ENCODE measurements at places on chromosomes 5 and 9.

DNA sequence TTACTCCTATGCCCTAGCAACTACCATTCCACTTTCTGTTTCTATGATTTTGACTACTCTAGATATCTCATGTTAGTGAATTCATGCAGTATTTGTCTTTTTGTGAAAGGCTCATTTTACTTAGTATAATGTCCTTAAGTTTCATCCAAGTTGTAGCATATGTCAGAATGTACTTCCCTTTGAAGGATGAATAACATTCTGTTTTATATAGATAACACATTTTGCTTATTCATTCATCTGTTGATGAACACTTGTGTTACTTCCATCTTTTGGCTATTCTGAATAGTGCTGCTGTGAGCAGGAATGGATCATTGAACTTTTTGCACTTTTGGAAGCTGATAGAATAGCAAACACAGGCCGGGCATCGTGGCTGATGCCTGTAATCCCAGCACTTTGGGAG is 140.2 kb upstream of the MYO10 start:
- no peak for DNase-seq

GRCh38 chr9:38720083-38720745 is at the start of gene FAM240B:
Gene FAM240B (minus strand): TSS chr9:38720133. CDS start chr9:38703999, 16,134 bp downstream.
- DNase-seq = no peak

DNA sequence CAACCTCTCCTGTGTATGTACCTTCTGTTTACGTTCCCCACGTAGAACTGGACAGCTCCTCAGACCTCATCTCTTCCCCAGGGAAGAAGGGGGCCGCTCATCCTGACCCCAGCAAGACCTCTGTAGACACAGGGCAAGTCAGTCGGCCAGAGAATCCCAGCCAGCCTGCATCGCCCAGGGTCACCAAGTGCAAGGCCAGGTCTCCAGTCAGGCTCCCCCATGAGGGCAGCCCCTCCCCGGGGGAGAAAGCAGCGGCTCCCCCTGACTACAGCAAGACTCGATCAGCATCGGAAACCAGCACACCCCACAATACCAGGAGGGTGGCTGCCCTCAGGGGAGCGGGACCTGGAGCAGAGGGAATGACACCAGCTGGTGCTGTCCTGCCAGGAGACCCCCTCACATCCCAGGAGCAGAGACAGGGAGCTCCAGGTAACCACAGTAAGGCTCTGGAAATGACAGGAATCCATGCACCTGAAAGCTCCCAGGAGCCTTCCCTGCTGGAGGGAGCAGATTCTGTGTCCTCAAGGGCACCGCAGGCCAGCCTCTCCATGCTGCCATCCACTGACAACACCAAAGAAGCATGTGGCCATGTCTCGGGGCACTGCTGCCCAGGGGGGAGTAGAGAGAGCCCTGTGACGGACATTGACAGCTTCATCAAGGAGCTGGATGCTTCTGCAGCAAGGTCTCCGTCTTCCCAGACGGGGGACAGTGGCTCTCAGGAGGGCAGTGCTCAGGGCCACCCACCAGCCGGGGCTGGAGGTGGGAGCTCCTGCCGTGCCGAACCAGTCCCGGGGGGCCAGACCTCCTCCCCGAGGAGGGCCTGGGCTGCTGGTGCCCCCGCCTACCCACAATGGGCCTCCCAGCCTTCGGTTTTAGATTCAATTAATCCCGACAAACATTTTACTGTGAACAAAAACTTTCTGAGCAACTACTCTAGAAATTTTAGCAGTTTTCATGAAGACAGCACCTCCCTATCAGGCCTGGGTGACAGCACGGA is 86.7 kb downstream of the GOLPH3 start:
- no peak for DNase-seq

DNA sequence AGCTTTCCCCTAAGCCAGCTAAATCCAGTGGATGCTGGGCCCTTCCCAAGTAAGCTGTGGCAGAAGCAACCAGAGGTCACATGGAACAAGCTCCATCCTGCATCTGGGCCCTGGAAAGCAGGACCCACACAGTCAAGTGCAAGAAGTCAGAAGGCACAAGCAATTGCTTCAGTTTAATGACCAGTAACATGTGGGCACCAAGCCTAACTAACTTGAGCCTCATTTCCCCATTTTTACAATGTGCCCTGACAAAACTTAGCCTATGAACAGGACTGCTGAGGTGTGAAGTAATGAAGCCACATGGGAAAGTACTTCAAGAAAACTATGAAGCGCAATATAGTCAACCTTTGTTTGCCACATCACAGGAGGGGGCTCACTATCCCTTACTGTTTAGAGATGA is 90.5 kb downstream of the TLE1 start:
- no peak for DNase-seq

- no peak for DNase-seq
These were observed 1167.7 kb downstream of the MAT2B start for GRCh38 chr5:164672931-164673694.

GRCh38 chr5:107269256-107269655 is 401.5 kb downstream of the EFNA5 start:
- DNase-seq = no peak

- DNase-seq = no peak
These were observed 458.7 kb downstream of the CDH9 start for GRCh38 chr5:26579712-26580111.

- no peak for DNase-seq
These were observed 469.8 kb downstream of the ACTL7B start for GRCh38 chr9:108386032-108386431.

DNA sequence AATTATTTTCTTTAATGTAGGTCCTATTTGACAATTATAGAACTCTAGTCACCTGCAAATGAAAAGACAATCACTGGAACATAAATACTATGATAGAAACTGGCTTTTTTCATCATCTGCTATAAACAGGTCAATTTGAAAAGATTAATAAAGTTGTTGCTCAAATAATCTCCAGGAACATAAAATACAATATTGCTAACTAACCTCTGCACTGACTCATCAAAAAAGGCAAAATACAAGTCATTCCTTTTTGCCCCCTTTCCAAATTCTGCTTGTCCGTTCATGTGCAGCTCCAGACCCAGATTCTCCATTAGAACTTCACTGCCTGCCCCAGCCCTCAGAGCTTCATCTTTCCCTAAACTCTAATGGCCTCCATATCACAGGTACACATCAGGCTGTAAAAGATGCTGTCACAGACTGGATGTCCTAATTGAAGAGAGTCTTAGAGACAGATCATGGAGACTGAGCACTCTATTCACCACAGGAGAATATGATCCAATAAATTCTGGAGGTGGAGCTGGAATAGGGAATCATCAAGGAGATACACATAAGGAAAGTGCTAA is 1.6 kb downstream of the DCTN4 start:
- DNase-seq = no peak
